Esophagus squamous epithelium (tissue), 5 donors: ENCODE measurements at places on chromosomes 6 and 20. TPM values are rescaled to one million over a fixed set of nuclear protein-coding genes. Genes with fewer than 3 reads are reported as not detected.

GRCh38 chr20:37526238-37526838, 1.3 kb downstream of the BLCAP start:
- no peak for DNase-seq

The NHSL1 gene
- 37.6 TPM for total RNA-seq

GRCh38 chr20:2103461-2104153, 2.0 kb downstream of the STK35 start:
- no peak for DNase-seq

GRCh38 chr20:17584689-17585088, 14.8 kb downstream of the DSTN start:
- DNase-seq = no peak

DNA sequence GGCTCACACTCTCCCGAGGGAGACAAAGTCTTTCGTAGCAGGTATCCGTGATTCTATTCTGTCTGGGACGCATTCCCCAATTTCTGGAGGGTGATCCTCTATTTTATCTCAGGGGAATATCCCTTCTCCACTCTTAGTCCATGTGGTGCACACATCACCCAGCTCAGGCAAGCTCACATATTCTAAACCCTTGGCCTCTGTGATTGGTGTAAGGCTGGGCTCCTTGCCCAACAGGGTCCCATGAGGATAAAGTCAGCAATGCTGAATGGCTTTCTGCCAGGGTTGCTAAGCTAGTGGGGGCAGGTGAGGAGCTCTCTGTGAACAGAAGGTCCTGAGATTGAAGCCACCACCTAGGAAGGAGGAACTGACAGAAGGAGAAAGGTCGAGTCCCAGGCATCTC, 137.2 kb downstream of the CDH26 start:
- no peak for DNase-seq

The CLIC5 gene
- total RNA-seq = 0.56 TPM

DNA sequence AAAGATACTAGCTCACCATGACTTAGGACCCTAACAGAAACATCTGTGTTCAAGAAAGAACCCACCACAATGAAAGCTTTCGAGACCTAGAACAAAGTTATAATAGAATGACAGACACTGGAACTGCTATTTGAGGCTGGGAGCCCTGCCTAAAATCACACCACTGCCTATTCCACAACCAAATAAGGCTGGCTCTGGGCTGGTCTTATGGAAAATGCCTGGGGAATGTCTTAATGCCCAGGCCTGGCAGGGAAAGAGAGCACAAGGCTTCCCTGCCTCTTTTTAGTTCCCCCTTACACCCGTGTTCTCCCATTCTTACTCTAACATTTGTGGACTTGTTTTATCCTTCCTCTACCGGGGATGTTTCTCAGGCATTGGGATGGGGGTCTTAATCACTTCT, 5.6 kb upstream of the METTL24 start:
- DNase-seq = no peak

GRCh38 chr20:34891166-34892062, 15.0 kb downstream of the ACSS2 start:
- no peak for DNase-seq

- DNase-seq = no peak
These were observed 132.1 kb upstream of the CNR1 start for GRCh38 chr6:88298066-88298845.

The GZF1 gene
- total RNA-seq = 11.8 TPM

GRCh38 chr6:40472353-40472752, 114.8 kb downstream of the LRFN2 start:
- no peak for DNase-seq

The SEL1L2 gene
- not detected for total RNA-seq

- DNase-seq = no peak
These were observed 323.0 kb downstream of the UTRN start for GRCh38 chr6:144607998-144608735.

The HLA-DMA gene
- total RNA-seq = 36.4 TPM

DNA sequence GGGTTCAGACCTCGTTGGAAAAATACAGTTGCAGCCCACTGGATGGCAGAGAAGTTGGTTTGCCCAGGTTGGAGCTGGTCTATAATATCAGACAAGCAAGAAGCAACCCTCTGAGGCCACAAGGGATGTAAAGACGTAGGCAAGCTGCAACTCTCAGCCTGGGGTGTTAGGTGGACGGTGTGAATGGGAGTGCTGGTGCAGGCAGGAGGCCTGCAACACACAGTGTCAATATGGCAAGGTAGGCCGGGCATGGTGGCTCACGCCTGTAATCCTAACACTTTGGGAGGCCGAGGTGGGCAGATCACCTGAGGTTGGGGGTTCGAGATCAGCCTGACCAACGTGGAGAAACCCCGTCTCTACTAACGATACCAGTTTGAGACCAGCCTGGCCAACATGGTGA, 10.5 kb downstream of the VPS16 start:
- no peak for DNase-seq

The NANP gene
- total RNA-seq = 4.8 TPM

The MAD2L1BP gene
- 20.9 TPM for total RNA-seq

GRCh38 chr6:15246217-15246665, 372 bp downstream of the JARID2 start:
- DNase-seq = no peak

The BPIFB2 gene
- not detected for total RNA-seq

The EBF4 gene
- 4.4 TPM for total RNA-seq

DNA sequence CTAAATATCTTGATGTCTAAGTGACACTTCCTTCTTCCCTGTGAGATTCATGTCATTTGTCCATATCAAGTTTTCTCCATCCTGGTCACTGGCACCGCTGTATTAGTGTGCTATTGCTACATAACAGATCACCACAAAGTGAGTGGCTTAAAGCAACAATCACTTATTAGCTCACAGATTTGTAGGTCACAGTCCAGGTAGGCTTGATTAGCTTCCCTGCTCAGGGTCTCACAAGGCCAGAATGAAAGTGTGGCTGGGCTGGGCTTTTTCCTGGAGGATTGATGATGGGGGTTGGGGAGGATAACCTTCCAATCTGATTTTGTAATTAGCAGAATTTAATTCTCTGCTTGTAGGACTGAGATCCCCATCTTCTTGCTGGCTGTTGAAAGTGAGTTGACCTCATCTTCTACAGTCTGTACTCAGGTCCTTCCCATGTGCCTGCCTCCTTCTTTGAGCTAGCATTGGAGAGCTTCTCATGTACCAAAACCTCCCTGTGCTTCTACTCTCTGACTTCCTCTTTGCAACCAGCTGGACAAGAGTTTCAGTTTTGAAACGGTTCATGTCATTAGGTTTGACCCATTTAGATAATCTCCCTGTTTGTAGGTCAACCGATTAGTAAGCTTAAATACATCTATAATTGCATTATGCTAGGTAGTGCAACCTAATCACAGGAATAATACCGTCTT, 152.4 kb upstream of the MAN1A1 start:
- no peak for DNase-seq

The KIF13A gene
- 24.3 TPM for total RNA-seq

DNA sequence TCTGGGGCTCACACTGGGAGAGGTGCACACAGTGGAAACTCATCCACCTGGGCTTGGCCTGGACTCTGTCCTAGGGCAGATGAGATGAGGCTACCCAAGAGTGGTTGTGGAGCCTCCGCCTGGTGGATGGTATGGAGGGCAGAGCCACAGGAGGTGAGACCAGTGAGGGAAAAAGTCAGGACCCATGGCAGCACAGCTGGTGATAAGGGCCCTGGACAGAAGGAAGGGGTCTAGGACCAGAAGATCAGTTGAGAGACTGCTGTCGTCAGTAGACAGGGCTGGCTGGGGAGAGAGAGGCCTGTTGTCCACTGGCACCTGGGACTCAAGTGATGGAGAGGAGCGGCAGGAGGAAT, 29.8 kb downstream of the PLCG1 start:
- DNase-seq = no peak

- DNase-seq = no peak
These were observed 42.1 kb downstream of the DAAM2 start for GRCh38 chr6:39834278-39834677.

GRCh38 chr20:50278377-50278683, 87.7 kb downstream of the CEBPB start:
- no peak for DNase-seq

The FAM83C gene
- 37.9 TPM for total RNA-seq

- no peak for DNase-seq
These were observed 80.1 kb downstream of the RIPOR3 start for GRCh38 chr20:50611128-50611810.

The LRRN4 gene
- total RNA-seq = not detected

DNA sequence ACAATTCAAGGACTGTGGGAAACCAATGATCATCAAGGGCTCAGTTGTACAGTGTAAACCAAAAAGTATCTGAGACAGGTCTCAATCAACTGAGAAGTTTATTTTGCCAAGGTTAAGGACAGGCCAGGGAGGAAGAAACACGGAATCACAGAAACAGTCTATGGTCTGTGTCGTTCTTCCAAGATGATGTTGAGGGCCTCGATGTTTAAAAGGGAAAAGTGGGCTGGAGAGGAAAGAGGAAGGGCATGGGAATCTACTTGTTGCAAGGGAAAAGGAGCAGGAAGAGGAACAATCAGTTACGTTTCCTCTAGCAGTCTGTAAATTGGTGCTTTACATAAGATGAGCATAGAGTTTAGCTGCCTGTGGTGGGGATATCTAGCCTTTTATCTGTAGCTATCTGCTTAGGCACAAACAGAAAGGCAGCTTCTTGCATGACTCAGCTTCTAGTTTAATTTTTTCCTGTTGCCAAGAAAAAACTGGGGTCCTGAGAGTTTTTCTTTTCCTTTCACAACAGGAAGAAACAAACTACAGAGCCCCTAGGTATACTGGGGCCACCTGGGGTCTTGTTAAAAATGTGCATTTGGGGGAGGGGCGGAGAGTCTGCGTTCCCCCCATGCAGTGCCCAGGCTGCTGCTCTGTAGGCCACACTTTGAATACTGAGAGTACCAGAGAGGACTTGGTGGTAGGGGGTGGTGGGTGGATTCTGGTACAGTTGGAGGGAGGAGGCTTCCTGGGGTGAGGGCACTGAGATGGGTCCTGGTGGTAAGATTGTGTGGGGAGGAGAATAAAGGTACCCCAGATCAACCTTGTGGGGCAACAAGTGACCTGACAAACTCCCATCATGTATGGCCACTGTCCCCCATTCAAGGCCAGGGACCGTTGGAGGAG, 35.3 kb upstream of the EZR start:
- no peak for DNase-seq

DNA sequence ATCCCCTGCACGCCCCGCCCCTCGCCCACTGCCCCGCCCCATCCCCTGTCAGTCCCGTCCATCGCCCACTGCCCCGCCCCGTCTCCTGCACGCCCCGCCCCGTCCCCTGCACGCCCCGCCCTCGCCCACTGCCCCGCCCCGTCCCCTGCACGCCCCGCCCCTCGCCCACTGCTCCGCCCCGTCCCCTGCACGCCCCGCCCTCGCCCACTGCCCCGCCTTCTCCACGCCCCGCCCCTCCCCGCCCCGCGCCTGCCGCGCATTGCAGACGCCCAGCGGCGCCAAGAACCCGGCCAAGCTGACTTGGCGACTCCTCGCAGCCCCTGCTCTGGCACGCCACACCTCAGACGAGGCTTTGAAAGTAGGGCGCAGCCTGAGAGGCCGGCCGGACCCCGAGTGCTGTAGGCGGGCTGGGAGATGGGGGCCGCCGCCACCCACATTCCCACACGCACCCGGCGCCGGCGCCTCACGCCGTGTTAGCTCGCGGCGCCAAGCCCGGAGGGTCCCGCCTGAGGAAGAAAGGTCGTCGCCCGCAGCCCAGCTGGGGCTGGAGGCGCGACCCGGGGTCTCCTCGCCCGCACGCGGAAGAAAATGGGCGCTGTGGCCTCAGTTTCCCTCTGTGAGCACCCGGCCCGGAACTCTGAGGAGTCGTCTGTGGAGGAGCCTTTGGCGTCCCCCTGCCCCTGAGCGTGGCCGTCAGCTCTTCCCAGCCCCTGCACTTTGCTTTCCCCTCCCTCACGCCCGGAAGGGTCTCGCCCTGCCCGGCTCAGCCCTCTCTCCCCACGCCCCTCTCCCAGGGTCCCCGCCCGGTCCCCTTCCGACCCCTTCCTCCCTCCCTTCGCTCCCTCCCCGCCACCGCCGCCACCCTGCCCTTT, at the start of gene RAD21L1:
Gene RAD21L1 (plus strand): TSS at position 262 of the 872 bp plus-strand sequence. CDS start 2,410 bp downstream, outside the sequence.
- DNase-seq = no peak

- DNase-seq = no peak
These were observed 27.3 kb downstream of the SRSF3 start for GRCh38 chr6:36621371-36621855.

The FAM83D gene
- total RNA-seq = 96.0 TPM

DNA sequence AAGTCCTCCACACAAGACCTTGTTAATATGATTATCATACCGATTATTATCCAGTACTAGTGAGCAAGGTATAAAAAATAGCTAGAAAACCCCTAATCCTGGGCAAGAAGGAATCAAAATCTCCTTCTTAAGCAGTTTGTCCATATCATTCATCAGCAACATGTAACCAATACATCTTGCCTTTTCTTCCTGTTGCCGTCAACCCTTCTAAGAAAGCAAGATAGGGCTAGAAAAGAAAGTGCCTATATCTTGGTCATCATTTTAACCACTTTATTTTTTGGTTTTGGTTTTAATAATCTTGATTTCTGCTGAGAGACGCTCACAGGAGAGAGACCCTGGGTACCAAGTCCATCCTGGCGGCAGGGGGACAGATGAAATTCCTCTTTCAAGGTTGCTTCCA, 27.2 kb upstream of the PREX1 start:
- DNase-seq = no peak

GRCh38 chr20:62238569-62239277, 402 bp downstream of the OSBPL2 start:
- DNase-seq = no peak

DNA sequence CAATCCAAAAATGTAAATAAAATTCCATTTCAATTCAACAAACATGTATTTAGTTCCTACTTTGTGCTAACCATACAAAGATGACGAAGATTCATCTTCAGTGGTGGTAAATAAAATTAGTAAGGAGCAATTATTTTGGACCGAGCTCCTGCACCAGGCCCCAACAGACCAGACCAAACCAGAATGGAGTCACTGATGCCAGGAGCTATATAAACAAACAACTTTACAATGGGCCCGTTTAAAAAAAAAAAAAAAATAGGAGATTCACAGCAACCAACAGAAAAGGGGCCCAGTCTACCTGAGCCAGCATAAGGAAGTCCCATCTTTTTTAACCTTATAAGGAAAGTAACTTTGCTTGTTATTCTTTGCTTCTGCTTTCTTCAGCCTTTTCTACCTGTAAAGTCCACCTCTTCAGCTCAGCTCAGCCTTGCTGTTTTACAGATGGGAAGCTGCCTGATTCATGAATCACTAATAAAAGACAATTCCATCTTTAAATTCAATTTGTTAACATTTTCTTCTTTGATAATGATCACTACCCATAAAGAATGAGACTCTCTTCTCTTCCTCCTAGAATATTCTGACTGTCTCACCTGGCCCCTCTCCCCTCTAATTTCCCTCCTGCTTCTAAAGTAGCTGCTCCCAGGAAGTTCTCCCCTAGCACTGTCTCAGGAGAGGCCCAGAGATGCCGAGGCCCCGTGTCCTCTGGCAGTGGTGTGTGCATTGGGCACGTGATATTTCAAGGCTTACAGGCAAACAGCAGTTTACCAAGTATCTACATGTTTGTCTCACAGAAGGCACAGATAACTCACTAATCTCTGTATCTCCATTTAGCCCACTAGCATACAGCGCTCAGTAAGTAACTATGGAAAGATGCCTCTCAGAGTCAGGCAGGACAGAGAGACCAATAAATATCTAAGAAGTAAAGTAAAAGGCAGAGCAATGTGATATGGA, 8.4 kb downstream of the MBOAT1 start:
- DNase-seq = no peak

GRCh38 chr20:41413169-41413568, 46.6 kb upstream of the EMILIN3 start:
- DNase-seq = no peak
